ENCODE measurements at places on chromosomes 6 and 20.

- no peak for DNase-seq
These were observed 72.0 kb downstream of the LY86 start for GRCh38 chr6:6660339-6661045.

GRCh38 chr6:15547400-15547799, 115.4 kb downstream of the DTNBP1 start:
- no peak for DNase-seq

DNA sequence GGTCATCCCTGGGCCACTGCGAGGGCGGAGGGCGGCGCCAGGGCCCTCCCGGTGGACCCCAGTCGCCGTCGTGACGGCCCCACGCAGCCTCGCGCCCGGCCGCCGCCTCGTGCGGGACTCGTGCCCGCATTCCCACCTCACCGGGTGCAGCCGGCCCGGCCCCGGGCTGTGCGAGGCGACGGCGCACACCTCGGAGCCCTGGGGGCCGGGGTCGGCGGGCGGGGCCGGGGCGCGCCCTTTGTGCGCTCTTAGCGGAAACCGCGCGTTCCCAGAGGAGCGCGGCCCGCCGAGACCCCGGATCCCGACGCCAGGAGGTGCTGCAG, 5.5 kb upstream of the DLL1 start:
- DNase-seq: no peak

GRCh38 chr6:170165085-170165470, 125.8 kb downstream of the DLL1 start:
- DNase-seq: no peak

DNA sequence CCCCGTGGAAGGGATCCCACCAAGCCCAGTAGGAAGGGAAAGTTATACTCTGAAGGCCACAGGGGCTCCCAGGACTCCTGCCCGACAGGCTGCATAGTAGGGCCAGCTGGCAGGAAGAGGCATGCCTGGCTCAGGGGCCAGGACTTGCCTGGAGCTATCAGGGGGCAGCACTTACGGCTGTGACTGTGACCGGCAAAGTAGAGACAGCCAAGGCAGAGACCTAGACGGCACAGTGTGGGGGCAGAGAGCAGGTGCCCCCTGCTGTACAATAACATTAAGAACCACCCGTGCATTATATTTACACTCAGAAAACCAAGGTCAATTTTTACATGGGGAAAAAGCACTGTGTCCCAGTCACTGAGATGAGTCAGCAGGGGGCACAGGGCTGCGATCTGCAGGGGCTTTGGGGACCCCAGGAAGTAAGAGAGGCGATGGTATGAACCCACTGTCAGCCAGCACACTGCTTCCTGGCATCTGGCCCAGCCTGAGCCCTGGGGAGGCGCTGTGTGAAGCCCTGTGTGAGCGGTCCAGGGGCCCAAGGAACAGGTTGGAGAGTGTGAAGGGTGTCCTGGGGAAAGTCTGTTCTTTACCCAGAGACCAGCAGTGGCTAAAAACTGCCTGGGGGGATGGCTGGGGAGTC, 9.9 kb downstream of the CCDC167 start:
- DNase-seq: no peak

DNA sequence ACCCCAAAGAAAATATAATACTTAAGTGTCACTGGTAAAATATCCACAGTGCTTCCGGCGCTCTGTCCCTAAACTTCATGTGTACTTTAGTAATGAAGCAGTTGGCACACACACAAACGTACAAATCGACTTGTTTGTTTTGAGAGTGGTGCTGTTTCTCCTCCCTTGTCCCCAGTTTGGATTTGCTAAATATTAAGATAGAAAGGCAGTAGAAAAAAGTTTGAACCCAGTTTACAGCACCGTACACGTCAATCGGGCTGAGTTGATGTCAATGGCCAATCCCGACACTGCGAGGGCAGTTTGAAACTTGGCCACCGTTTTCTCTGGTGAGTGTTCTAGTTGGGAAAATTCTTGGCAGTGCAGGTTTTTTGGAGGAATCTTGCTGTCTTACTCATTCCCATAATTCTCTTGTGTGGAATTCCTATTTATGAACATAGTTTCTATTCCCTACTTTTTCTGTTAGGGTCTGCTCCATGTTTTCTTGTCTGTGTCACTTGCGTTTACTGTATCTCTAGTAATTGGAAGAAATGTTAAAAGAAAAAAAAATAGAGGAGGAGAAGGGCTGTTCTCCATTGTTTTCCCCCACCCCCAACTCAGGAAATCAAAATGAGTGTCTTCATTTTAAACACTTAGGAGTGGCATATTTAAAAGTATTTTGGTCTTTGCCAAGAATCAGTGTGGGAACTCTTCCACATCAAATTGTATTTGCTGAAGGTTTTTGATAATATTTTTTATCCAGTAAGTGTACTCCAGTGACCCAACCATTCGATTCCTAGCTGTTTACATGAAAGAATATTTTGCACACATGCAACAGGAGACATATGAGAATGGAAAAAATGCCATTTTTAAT, 72.3 kb downstream of the OR2B2 start:
- no peak for DNase-seq

GRCh38 chr20:23360531-23360930, 1.5 kb upstream of the GZF1 start:
- DNase-seq: no peak

DNA sequence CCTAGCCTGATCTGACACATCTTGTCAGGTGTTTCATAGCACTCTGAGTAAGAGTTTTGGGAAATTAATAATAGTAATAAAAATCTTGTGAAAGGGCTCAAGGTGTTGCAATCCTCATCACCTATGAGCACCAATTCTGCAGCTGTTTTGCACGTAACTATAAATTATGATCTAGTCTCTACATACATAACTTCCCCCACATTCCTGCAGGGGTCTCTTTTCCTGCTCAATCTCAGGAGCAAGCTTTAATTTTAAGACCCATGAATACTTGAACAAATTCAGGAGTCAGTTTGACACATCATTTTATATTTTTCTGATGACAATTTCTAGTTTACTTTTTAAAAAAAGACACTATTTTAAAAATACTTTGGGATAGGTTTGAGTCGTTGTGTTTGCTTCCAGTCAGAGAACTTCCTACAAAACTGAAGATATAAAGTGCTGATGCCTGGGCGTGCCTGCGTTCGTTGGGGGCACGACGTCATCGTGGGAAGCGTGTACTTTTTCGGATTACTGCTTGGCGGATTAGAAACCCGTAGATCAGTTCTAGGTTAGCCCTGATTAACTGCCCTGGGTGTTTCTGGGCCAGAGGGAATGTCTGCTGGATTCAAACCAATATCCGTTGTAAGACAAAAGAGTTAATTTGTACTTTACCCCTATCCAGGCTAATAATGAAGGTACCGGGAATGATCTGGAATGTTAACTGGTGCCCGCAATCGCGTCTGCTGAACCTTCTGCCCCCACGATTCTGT, 1.0 kb upstream of the E2F3 start:
- DNase-seq: no peak
